ENCODE measurements at places on chromosomes 16 and 17.
A peak's percentile ranks its signal among the peaks of the same experiment; 100 is the strongest.

GRCh38 chr16:48810803-48811453, 200.9 kb upstream of the N4BP1 start:
- DNase-seq: no peak

DNA sequence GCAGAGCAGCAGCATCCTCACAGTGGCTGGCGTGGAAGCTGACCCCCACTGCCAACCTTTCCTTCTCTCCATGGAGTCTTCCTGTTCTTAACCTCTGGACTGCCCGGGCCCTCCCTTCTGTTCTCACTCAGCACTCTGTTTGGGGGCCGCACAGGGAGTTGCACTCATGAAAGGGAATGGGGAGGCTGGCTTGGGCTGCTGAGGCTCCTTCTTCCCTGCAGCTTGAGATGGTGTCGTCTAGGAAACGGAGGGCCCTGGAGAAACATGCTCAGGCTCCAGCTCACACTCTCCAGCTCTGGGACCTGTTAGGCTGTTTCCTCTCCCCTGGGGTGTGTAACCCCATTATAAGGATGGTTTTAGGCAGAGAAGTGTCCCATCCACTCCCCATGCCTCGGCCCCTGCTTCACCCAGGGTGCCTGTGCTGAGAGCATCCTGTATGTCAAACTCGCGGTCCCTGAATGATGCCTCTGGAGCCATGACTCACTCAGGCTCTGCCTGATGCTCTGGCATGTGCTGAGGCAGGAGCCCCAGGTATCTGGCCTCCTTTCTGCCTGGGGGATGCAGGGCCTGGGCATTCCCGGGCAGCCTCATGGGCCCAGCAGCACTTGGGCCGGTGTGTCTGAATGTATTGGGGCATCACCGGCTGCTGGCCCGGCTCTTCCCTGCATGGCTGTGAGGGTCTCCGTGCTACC, 18.9 kb downstream of the TMEM94 start:
- DNase-seq: no peak

GRCh38 chr17:75069783-75070182, 18.0 kb upstream of the SLC16A5 start:
- no peak for DNase-seq

- no peak for DNase-seq
These were observed 127.6 kb downstream of the ABCC6 start for GRCh38 chr16:16095646-16096045.

DNA sequence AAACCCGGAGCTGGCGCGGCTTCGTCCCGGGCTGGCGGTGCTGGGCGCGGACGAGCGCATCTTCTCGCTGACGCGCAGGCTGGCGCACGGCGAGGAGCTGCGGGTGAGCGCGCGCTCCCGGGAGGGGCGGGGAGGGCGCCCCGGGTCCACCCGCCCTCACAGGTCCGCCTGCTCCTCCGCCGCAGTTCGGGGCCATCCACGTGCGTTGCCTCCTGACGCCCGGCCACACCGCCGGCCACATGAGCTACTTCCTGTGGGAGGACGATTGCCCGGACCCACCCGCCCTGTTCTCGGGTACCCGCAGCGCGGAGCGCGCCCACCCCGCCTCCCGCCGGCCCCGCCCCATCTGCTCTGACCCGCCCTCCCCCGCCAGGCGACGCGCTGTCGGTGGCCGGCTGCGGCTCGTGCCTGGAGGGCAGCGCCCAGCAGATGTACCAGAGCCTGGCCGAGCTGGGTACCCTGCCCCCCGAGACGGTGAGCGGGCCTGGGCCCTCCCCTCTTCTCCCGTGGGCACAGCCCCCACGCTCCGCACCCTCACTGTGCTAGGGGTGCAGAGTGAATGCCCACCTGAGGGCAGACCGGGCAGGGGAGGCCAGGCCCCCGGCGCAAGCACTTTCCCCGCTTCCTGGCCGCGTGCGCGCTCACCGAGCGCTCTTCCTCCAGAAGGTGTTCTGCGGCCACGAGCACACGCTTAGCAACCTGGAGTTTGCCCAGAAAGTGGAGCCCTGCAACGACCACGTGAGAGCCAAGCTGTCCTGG, 1.4 kb downstream of the HAGHL start:
- no peak for DNase-seq

GRCh38 chr16:69084289-69084688, 21.2 kb upstream of the HAS3 start:
- DNase-seq: no peak

DNA sequence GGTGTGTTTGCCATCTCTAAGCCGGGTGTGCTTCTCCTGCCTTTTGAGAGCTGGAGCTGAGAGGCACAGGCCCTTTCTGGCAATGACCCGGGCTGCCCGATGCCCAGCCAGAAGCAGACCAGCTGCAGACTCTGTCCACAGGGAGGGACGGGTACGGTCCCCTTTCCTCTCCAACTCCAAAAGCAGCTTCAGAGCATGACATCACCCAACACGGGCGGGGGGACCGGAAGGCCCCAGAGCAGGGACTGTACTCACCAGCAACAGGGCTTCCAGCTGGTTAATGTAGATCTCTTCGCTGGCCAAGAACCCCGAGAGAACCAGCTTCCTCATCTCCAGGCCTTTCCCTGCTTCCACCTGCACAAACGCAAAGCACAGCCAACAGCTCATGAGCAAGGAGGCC, 79.4 kb downstream of the ABR start:
- DNase-seq: no peak

DNA sequence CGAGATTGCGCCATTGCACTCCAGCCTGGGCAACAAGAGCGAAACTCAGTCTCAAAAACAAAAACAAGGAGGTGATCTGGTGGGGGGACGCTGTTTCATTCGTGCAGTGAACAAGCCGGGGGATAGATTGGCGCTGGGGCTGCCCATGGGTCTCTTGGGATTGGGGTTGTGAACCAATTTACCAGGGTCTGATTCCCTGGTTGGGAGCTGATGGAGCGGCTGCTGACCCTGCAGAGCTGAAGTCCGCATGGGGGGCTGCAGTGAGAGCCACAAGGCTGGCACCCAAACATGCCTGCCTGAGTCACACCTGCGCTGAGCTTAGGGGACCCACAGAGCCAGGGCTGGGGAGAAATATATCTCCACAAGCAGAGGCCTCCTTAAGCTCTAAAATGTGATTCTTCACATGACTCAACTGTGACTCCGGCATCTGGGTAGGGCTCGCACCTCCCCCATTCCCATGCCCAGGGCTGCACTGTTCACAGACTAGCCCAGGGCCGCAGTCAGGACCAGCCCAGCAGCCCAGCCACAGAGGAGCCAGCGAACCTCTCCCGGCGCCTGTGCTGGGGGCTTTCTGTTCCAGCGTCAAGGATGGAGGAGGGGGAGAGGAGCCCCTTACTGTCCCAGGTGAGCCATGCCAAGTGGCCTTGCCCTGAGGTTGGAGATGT, 5.0 kb downstream of the TSPAN10 start:
- no peak for DNase-seq

- DNase-seq: no peak
These were observed 11.8 kb downstream of the RFFL start for GRCh38 chr17:35051579-35052240.

- no peak for DNase-seq
These were observed 104.4 kb downstream of the CMIP start for GRCh38 chr16:81548876-81549546.

GRCh38 chr16:80569440-80570105, 28.8 kb downstream of the DYNLRB2 start:
- DNase-seq: peak; percentile 74

DNA sequence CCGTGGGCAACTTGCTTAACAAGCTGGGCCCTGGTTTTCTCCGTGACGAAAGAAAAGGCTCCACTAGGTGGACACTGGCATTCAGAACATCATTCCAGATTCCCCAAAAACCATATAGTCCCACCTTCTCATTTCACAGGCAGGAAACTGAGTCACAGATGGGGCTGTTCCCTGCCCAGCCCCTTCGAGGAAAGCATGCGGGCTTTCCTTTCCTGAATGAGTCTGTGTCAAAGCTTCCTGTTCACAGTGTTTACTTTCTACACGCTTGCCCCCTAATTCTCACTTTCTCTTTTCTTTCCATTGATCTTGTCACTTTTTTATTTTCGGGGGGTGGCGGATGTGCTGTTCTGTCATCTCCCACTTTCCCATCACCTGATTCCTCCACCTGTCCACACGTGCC, 10.3 kb upstream of the LGALS9 start:
- no peak for DNase-seq

DNA sequence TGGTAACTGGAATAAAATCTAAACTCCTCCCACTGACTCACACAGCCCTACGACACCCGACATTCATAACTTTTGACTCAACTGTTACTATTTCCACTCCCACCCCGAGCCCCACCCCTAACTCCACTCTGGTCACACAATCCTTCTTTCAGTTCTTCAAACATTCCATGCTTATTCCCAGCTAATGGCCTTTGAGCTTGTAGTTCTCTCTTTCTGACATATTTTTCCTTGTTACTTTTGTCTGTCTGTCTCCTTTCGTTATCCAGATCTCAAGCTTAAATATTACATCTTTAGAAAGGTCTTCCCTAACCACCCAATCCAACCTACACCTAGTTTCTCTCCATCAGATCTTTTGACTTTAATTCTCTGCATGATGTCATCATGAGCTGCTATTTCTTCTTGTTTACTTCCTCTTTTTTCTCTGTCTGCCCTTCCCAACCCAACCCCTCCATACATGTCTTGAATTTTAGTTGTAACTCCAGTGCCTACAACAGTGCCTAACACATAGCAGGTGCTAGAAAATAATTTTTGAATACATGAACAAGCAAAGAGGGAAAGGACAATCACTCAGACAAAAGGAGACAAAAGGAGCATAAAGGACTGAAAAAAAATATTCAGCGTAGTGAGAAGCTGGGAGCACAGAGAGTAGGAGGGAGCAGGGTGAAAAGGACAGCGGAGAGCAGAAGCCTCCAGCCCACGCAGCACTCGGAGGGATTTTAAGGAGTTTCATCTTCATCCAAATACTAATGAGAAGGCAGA, 65.2 kb upstream of the SMIM36 start:
- DNase-seq: no peak

DNA sequence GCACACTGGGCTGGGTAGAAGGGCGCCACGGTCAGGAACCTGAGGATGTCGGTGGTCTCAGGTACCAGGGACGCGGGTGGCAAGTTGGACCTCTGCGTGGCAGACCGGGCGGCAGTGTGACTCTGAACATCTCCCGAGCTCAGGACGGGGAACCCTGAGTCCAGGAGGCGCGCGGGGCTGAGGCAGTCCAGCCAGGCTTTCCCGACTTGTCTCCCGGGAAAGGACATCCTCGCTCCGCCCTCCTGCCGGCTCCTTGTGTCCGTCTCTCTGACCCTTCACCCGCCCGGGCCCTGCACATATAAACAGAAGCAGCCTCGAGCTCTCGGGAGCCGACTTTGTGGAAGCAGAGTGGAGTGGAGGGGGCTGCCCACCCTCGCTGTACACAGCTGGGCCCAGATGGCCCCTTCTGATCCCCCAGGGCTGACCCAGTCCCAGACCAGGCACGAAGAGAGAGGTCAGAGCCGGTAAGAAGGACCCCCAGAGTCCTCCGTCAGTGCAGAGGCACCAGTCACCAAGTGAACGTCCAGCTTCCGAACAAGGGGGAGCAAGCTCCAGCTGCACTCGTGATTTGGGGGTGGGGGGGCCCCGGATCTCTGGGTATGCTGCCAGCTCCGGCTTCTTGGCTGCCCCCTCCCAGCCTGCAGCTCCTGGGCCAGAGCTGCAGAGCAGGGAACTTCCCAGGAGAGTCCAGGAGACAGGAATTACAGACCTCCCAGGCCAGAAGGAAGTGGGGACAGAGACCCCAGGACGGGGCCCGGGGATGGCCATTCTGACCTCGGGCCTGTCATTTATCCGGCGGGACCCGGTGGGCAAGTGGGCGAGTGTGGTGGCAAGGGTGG, 8.5 kb upstream of the P2RX1 start:
- DNase-seq: no peak

- DNase-seq: peak; percentile 48
These were observed 27.3 kb downstream of the KDM8 start for GRCh38 chr16:27230562-27231001.

DNA sequence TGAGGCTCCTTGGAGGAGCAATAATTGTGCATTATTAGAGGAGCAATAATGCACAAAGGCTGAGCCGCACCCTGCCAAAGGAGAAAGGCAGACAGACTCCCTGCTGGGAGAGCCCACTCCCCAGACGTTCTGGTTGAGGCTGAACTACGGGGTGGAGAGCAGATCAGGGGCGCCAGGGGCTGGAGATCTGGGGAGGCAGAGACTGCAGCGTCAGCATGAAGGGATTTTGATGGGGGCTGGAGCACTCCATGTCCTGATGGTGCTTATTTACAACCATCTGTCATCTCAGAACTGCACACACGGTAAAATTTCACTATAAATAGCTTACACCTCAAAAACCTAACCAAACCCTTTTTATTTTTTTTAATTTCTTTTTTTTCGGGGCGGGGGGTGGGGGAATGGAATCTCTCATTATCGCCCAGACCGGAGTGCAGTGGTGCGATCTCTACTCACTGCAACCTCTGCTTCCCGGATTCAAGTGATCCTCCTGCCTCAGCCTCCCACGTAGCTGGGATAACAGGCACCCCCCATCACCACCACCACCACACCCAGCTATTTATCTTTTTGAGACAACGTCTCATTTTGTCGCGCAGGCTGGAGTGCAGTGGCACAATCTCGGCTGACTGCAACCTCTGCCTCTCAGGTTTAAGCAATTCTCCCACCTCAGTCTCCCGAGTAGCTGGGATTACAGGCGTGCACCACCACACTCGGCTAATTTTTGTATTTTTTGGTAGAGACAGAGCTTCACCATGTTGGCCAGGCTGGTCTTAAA, 4.3 kb upstream of the C16orf95 start:
- no peak for DNase-seq

DNA sequence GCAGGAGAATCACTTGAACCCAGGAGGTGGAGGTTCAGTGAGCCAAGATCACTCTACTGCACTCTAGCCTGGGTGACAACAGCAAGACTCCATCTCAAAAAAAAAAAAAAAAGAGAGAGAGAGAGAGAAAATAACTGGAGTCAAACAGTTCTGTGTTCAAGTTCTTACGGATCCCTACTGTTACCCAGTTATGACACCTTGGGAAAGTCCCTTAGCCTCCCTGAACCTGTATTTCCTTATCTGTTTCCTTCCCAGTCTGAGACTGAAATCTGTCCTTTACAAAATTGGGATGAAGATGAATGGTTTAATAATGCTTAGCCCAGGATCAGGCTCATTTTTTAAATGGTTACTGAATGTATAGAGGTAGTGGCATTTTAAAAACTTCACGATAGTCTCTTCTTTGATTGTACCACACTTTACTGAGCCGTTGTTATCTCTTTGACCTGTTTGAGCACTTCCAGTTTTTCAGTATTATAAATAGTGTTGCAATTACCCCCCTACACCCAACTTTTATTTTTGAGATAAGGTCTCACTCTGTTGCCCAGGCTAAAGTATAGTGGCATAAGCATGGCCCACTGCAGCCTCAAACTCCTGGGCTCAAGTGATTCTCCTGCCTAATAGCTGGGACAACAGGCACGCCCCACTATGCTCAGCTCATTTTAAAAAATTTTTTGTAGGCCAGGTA, 17.1 kb downstream of the ZNF768 start:
- DNase-seq: no peak

DNA sequence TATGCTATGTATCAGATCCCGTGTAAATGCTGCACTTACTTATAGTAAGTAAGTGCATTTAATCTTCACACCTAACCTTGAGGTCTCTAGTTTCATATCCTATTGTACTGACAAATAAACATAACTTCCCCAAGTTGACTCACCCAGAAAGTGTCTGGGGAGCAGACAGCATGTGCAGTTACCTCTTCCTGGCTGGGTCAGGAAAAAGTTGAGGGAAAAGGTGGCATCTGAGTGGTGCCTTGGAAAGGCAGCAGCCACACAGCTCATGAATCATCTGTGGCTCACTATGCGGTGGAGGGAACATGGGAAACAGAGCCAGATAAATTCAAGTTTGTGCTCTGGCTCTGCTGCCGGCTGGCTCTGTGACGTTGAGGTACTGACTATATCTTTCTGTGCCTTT, 382.0 kb upstream of the DYNLRB2 start:
- no peak for DNase-seq
